HFFc6 (cell line): ENCODE measurements at places on chromosomes 2 and 18.
A peak's percentile ranks its signal among the peaks of the same experiment; 100 is the strongest.

- DNase-seq = no peak
Measured at GRCh38 chr2:214395040-214395439, 15.8 kb upstream of the VWC2L start.

GRCh38 chr18:12254136-12254819 is at the start of gene CIDEA:
TSS of gene CIDEA (plus strand) at chr18:12254361. CDS start at chr18:12254384, 23 bp downstream.
- DNase-seq = no peak

DNA sequence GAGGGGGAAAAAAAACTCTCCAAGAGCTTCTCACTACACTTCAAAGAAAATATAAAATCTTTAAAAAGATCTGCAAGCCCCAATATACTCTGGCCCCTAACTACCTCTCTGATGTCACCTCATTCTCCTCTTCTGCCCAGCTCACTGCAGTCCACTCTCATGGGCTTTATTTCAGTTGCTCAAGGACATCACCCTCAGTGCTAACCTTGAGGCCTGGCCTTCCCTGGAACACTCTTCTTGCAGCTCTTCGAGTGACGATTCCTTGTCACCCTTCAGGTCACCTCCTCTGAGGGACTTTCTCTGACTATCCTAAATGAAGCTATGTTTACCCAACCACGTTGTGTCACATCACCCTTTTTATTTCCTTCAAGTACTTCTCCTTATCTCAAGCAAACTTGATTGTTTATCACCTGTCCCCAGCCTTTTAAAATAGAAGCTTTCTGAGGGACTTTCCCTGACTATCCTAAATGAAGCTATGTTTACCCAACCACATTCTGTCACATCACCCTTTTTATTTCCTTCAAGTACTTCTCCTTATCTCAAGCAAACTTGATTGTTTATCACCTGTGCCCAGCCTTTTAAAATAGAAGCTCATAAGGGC is 10.4 kb downstream of the RTTN start:
- DNase-seq = no peak

DNA sequence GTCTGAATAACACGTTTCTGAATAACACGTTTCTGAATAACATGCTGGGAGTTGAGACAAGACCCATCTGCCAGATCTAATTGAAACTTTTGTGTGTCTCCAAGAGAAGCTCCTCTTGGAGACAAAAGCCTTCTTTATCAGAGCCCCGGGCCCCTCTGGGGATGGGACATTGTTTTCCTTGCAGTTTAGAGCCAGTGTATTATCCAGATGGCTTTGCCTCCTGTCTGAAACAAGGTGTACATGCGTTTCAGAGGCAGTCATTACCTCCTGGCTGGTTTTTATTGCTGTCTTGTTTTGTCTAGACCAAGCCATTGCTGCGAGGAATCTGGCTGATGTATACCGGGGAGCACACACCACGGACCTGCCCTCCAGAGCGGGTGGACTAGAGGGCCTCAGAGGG is 7.8 kb downstream of the FOSL2 start:
- no peak for DNase-seq

- no peak for DNase-seq
Measured at GRCh38 chr18:9916808-9917207, 3.0 kb downstream of the VAPA start.

DNA sequence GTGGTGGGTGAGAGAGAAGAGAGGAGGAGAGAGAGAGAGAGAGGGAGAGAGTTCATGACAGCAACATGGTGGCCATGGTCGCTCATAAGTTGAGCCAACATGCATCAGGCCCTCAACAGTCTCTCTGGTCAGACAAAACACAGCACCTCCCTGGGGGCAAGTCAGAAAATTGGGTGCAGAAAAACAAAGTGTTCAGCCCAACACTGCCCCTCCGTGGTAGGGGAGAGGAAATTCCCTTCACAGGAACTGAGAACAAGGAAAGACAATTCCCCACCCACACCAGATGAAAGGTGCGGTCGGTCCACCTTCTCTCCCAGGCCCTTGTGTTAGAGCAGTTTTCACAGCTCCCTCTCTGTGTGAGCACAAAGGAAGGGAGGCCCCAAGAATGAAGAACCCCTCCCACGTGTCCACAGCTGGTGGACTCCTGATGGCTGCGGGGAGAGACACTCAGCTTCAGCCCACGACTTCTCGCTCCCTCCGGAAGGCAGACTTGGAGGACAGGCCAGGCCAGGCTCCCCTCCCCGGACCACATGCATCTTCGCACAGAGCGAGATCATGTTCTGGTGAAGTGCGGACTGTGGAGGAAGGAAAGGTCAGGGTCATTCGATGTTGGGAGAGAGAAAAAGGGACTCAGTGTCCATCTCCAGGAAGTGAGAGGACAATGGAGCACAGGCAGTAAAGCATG is 181.7 kb downstream of the ANAPC1 start:
- peak; percentile 51 for DNase-seq

DNA sequence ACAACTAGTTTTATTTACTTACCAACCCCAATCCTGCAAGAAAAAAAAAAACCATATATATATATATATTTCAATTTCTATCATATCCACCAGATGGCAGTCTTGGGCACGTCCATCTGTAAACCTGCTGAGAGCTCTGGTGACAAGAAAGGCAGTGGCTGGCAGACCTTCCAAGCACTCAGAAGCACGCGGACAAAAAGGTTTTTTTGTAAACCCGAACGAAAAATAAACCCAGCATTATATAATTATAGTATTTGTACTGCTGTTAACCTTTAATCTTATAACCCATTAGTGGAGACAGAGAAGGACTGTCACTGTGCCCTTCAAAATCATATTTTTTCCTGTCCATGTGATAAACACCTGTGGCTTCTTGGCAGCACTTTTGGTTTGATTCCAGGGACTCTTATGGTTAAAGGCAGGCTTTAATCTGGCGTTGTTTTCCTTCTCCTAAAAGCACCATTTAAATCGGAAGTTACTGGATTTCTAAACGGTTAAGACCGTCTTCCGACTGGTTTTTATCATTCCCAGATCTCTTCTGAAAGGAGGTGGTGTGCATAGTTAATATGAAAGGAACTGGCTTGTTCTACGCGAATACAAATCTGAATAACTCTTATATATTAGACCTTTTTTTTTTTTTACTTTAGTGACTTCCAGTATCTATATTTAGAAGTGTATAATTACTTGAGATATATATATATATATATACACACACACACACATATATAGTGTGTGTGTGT is 31.0 kb upstream of the SLC3A1 start:
- peak; percentile 52 for DNase-seq

- DNase-seq = no peak
Measured at GRCh38 chr18:22394428-22394827, 23.3 kb downstream of the CTAGE1 start.

- no peak for DNase-seq
Measured at GRCh38 chr18:59912007-59912550, 12.3 kb downstream of the PMAIP1 start.

GRCh38 chr2:9971105-9971818 is 19.8 kb downstream of the GRHL1 start:
- DNase-seq = no peak

- DNase-seq = no peak
Measured at GRCh38 chr2:203909974-203910373, 26.6 kb upstream of the ICOS start.

DNA sequence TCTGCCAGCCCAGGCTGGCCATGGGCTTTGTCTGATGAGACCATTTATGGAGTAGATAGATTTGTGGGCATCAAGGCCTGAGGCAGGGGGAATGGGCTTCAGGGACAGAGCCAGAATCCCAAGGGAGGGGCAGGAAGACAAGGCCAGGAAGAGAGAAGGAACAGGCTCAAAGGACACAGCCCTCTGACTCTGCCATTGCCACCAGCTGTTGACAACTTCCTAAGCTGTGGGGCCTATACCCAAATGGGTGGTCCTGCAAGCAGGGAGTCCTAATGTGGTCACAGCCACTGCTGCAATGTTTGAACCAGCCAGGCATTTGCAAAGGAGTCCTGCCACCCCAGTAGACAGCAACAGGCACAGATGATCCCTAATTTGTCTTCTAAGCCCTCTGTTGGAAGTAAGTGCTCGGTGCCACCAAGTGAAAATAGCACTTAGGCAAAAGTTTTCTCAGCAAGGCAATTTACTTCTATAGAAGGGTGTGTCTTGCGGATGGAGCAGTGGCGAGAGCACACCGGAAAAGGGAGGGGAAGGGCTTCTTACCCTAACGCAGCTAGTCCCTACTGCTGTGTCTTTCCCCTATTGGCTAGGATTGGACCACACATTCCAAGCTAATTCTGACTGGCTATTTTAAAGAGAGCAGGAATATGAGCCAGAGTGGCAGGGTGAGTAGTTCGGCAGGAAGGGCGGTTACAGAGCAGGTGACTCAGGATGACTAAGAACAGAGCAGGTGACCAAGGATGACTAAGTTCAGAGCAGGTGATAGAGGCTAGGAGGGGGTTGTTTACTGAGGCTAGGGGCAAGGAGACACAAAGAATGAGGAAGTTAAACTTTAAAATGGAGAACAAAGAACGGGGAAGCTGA is 47.2 kb downstream of the C1QL2 start:
- DNase-seq = no peak

DNA sequence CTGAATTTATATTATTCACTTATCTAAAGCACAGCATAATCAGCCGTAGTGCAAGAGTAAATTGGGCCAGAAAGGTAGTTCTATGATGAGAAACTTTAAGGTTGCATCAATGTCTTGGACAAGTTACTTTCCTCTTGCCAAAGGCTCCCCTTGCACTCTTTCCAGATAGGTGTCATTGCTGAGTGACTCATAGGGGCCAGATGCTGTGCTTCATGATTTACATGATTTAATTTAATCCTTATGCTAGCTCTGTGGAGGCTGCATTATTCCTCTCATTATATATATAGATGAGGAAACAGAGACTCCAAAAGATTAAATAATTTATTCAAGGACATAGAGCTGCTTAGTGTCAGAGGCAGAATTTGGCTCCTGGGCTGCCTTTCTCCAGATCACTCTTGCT is 5.0 kb downstream of the CFAP221 start:
- no peak for DNase-seq

- no peak for DNase-seq
Measured at GRCh38 chr2:191127235-191127634, 23.6 kb downstream of the STAT4 start.

GRCh38 chr18:24396082-24396633 is 1.5 kb downstream of the OSBPL1A start:
- no peak for DNase-seq

- DNase-seq = peak; percentile 81
Measured at GRCh38 chr18:49359732-49360444, 100.6 kb downstream of the DYM start.

DNA sequence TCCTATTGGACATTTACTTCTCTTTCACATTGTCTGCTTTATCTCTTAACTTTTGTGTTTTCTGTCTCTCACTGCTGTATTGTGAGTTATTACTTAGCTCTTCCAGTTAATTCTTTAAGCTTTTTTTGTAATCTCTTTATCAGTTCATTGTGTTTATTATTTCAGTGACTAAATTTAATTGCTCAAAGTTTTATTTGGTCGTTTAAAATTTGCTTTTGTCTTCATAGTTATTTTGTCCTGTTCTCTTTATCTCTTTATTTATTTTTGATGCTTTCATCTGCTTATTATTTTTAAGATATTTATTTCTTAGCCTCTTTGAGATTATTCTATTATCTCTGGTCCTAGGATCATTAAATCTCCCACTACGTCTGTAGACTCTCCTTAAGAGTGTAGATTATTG is 268.6 kb downstream of the ALPK2 start:
- no peak for DNase-seq

DNA sequence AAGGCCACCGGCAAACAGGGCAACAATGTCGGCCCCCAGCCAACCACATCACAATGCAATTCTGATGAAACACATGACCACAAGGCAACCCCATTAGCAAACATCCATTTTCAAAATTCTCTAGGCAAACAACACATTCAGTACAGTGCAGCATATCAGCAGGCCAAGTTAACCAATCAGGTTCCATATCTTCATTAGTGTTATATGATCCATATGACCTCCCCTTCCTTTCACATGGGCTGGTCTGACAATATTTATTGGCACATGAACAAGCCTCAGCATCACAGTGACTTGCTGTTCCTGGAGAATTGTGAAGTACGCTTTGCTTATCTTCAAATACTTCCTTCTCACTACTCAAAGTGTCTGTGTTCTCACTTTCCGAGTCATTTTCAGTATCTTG is 19.8 kb downstream of the RNF103 start:
- DNase-seq = no peak

GRCh38 chr2:138116456-138116855 is 152.2 kb downstream of the HNMT start:
- DNase-seq = no peak

DNA sequence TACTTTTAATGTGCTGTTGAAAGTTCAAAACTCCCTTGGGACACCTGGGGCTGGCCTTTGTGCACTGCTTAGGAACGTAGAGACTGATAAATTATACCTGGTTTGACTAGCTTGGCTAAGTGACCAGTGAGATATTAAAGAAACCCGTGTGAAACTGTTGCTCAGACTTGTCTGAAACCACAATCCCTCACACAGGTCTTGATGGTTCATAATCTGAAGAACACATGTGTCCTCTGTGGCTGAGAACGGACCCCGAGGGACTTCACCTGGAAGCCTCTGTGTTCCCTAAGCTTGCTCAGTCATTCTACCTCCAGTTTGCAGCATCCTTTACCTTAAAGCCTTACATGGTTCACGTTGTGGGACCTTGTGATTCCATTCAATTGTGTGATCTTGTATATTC is 218.8 kb downstream of the CBLN2 start:
- DNase-seq = no peak

GRCh38 chr2:11310212-11310611 is 34.2 kb downstream of the ROCK2 start:
- DNase-seq = no peak

GRCh38 chr2:98090951-98091350 is 4.0 kb downstream of the VWA3B start:
- DNase-seq = no peak

GRCh38 chr2:71379086-71379485 is 47.5 kb downstream of the ZNF638 start:
- DNase-seq = peak; percentile 45

DNA sequence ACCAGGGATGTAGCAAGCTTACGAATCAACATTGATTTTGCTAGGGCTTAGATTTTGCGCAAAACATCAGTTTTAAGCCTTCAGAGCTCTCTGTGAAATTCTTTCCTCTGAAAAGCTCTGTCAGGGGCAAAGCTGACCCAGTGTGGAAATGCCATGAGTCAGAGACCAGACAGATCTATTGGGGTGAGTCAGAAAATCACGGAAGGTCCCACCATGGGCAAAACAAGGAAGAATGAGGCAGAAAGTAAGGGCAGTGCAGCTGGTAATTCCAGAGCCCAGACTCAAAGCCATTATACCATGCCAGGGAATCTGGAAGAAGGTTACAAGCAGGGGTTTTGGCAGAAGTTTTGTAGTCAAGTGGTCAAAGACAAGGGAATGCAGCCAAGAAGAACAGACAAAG is 256.6 kb upstream of the CTAGE1 start:
- peak; percentile 78 for DNase-seq

DNA sequence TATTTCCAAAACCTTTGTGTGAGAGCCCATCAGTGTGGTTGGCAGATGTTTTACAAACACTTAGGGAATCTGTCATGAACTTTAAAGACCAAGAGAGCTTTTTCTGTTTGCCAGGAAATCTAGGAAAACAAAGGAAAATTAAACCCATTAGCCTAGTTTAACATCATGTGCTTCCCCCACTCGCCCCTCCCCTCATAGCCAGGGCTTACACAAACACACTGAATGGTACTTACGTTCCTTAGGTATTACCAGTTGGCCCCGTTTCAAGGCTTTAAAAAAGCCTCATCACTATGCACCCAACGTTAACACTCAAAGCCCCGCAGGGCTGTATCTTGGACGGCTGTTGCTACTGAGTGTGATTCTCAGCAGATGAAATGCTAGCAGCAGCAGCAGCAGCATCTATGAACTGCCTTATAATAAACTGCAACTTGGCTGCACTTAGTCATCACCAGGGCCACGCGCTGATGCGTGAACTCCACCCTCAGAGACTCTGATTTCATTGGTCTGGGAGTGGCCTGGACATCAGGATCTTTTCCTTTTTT is 20.1 kb upstream of the TTC39C start:
- peak; percentile 96 for DNase-seq
